GM23248 (cell line): ENCODE measurements at places on chromosomes 3 and 15. TPM values are rescaled to one million over a fixed set of nuclear protein-coding genes. Genes with fewer than 3 reads are reported as not detected.

FSTL1 gene
- polyA plus RNA-seq: 1,910 and 1,919 TPM in 2 replicates

DUOX1 gene
- 1.5 and 1.8 TPM in 2 replicates for polyA plus RNA-seq

MORC1 gene
- not detected in 2 replicates for polyA plus RNA-seq

IQCH gene
- 1.8 and 2.1 TPM in 2 replicates for polyA plus RNA-seq

SEMA4B gene
- polyA plus RNA-seq: 4.5 and 4.7 TPM in 2 replicates

DNA sequence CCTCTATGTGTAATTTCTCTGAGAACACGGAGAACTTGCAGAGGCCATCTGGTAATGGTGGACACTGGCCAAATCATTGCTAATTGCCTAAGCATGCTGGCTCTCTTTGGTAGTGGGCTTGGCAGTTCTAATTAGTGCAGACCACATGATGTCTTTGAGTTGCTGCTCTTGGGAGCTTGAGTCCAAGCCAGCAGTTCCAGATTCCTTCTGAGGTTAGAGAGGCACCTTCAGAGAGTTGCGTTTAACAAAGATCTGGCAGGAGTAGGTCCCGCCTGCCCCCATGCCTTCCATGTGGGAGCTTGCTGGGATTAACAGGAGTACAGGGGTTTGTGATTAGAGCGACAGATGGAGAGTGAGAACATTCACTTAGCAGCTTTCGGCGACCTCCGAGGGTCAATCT is 449.0 kb upstream of the LMCD1 start:
- no peak for DNase-seq

GRCh38 chr3:121759541-121760202 is 10.1 kb upstream of the GOLGB1 start:
- DNase-seq: no peak

DNA sequence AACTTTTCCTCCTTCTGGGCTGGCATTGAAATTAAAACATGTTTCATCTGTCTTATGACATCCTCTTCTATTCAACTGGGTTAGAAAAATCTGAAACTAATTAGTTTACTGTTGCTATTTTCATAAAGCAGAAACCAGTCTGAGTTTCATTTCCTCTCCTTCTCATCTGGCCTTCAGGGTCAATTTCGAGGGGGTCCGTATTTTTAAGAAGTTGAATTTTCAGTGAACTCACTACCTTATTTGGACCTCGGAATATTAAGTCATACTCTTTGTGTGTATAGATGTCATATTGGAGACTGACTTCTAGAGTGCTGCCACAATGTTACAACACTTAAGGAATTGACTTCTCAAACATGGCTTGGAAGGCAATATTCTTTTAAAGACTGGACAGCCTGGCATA is 485.9 kb downstream of the SQOR start:
- no peak for DNase-seq

- DNase-seq: no peak
These were observed 67.7 kb downstream of the MGLL start for GRCh38 chr3:127754411-127755304.

MKRN3 gene
- 0.18 and 0.68 TPM in 2 replicates for polyA plus RNA-seq

GRCh38 chr3:61858054-61858453 is 296.7 kb downstream of the PTPRG start:
- DNase-seq: peak; percentile 45

GRCh38 chr3:177306252-177306651 is 109.0 kb upstream of the TBL1XR1 start:
- peak; percentile 33 for DNase-seq

DNA sequence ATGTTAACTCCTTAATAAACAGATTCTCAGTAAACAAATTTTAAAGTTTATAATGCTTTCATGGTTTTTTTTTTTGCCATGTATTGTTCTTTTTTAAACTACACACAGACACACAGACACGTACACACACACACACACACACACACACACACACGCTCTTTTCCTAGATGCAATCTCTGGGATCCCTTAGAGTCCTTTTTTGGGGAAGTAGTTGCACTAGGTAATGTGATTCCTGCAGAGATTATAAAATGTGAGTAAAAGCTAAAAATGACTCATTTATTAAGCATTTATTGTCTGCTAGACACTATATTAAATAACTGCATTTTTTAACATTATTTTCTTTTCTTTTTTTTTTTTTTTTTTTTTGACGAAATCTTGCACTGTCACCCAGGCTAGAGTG is 19.9 kb downstream of the NDUFB5 start:
- peak; percentile 19 for DNase-seq

DNA sequence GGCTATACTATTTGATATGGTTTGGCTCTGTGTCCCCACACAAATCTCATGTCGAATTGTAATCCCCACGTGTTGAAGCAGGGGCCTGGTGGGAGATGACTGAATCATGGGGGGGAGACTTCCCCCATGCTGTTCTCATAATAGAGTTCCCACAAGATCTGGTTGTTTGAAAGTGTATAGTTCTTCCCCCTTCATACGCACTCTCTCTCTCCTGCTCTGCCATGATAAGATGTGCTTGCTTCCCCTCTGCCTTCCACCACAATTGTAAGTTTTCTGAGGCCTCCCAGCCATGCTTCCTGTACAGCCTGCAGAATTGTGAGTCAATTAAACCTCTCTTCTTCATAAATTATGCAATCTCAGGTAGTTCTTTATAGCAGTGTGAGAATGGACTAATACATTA is 290.1 kb upstream of the CHRM5 start:
- DNase-seq: no peak

- no peak for DNase-seq
These were observed 22.9 kb upstream of the PRICKLE2 start for GRCh38 chr3:64247991-64248646.

GRCh38 chr3:151557068-151557840 is 96.4 kb upstream of the IGSF10 start:
- no peak for DNase-seq

TMEM40 gene
- polyA plus RNA-seq: not detected in 2 replicates

CELF6 gene
- 0.08 TPM in 1 of 2 replicates, not detected in the other for polyA plus RNA-seq

BFSP2 gene
- polyA plus RNA-seq: not detected in 2 replicates

ANKUB1 gene
- not detected in 2 replicates for polyA plus RNA-seq

C2CD4A gene
- polyA plus RNA-seq: not detected in 2 replicates

GRCh38 chr3:183819831-183820230 is 5.5 kb downstream of the MAP6D1 start:
- no peak for DNase-seq
